HCEC 1CT (cell line): ENCODE measurements at places on chromosomes 2 and 18.

GRCh38 chr2:148745151-148745851 is 100.8 kb downstream of the EPC2 start:
- DNase-seq = peak; percentile 19

- DNase-seq = peak; percentile 46
Measured at GRCh38 chr2:172931918-172932520, 143.6 kb upstream of the MAP3K20 start.

DNA sequence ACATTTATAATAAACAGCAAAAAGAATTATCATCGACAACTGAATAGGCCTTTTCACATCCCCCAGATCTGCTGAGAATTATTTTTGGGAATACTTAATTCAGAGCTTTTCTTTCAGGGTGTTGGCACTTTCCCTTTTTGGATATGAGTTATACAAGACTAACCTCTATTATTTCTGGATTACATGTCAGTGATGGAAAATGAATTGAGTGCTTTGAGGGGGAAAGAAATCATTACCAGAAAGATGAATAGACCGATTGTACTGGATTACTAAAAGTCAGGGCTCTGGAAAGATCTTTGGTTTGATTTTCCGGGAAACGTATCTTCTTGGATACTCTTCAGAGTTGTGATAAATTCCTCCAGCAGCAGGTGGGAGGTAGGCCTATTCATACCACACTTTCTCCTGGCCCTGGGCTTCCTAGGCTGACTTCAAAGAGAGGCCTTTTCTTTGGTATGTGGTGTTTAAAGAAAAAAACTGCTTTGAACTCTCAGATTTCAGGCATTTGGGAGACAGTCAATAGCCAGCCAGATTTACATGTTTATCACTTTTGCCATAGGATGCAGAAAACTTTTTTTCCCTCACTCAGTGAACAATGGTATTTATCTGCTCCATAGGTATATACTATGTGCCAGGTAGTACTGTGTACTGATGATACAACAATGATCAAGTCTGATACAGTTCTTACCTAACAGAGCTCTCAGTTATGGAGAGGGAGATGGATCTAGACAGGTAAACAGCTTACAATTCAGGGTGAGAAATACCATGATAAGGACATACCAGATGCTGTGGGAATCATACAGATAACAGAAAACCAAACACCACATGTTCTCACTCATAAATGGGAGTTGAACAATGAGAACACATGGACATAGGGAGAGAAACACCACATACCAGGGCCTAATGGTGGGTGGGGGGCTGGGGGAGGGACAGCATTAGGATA is 63.3 kb upstream of the ACTR3 start:
- DNase-seq = no peak

DNA sequence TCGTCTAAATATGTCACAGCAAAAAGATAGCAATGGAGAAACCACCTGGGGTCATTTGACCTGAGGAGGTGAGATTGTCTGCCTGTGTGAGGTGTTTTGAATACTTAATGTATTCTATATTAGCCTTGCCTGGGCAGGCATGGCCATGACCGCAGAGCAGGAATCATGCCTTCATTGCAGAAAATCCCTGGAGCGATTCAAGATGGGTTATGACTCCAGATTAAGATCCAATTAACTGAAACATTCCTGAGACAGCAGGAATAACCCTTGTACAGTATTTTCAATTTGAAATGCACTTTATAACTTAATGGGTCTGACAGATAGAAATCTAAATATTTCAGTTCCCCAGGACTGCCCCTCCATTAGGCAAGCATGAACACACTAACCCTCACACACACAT is 227.3 kb upstream of the RAB6C start:
- no peak for DNase-seq

DNA sequence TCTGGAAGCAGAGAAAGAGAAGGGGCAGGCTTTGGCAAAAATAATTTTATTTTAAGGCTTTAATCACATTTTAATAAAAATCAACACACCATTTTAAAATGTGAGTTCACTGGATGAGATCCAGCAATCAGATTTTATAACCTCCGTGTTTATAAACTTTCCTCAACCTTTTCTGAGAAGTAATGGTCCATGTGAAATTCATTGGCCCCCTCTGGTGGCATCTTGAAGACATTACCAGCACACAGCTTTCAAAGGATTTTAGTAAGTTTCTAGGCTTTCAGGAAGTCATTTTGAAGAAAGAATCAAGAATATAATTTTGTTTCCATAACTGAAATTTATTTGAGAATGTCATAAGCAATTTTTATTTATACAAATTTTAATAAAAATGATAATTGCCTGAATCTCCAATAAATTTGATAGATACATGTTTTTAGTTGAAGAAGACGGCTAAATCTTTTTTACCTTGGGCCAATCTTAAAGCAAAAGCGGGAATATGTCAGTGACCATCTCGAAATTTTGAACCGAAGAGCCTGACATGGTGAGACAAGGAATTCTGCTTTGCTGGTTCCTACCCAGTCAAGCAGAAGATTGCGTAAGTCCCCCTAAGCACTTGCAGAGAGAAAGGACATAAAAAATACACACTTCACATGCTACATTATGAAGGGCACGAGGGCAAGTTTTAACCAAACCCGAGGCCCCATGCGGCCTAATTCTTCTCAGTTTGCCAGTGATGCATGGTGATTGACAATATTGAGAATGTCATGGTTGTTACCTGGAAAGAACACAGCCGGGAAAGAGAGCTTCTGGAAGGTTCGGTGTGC is 128.4 kb upstream of the CBLN2 start:
- DNase-seq = peak; percentile 8

GRCh38 chr2:148130581-148130980 is 109.7 kb downstream of the MBD5 start:
- peak; percentile 56 for DNase-seq

GRCh38 chr18:13455471-13455870 is 236.9 kb downstream of the LDLRAD4 start:
- no peak for DNase-seq

- no peak for DNase-seq
Measured at GRCh38 chr18:73487966-73488365, 620.2 kb upstream of the NETO1 start.

DNA sequence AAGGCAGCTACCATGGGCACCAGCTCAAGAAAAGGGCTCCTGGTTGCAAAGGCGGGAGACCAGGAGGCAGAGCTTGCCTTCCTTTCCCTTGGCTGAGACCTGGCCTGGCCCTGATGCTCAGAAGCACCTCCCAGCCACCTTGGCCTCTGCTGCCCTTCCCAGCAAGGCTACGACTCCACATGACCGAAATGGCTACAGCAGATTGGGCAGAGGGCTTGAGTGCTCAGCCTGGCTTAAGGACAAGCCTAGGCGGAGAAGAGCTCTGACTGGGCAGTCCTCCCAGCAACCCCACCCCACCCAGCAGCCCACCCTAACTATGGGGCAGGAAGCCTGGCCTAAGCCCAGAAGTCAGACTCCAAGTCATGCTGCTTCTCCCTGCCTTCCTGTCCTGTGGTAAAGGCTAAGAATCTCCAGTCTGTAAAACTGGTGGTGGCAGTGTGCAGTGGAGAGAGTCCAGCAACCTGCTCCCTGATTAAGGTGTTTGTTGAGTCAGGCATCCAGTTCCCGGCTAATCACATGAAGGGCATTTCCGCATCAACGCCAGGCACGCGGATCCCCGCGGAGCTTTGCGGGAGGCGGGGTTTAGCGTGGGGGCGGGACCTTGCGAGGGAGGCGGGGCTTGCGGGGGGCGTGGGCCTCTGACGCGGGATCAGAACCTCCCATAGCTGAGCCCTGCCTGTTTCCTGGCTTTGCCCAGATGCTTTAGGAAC is 256.0 kb downstream of the BCL11A start:
- DNase-seq = no peak

DNA sequence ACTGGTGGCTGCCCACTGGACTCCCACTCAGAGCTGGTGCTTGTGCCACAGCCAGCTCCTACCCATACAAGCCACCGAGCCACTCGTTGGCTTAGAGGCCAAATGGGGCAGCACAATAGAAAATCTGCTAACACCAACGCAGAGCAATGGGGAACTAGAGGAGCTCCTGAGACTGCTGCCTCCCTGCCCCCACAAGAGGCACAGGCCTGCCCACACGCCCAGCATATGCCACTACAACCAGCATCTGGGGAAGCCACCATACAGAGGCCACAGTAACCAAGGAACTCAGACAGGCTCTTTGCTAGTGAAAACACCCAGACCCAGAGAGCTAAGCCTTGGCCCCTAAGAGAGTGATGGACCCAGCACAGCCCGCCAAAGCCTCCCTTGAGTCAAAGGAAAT is 231.2 kb upstream of the RAB6C start:
- DNase-seq = no peak

- no peak for DNase-seq
Measured at GRCh38 chr18:74803769-74804168, 206.1 kb downstream of the ZNF407 start.

DNA sequence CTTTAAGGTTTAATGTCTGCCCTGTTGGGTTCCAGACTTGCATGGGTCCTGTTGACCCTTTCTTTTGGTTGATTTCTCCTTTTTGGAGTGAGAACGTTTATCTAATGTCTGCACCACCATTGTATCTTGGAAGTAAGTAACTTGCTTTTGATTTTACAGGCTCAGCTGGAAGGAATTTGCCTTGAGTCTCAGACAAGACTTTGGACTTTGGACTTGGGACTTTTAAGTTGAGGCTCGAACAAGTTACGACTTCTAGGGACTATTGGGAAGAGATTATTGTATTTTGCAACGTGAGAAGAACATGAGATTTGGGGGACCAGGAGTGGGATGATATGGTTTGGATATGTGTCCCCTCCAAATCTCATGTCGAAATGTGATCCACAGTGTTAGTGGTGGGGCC is 267.7 kb downstream of the GLI2 start:
- no peak for DNase-seq

GRCh38 chr2:58138396-58139030 is 91.9 kb downstream of the VRK2 start:
- no peak for DNase-seq

GRCh38 chr18:25443776-25444175 is 91.8 kb upstream of the ZNF521 start:
- DNase-seq = no peak

GRCh38 chr2:204738721-204739120 is 193.4 kb downstream of the PARD3B start:
- DNase-seq = peak; percentile 66

- no peak for DNase-seq
Measured at GRCh38 chr2:165621086-165621560, 151.6 kb downstream of the CSRNP3 start.

DNA sequence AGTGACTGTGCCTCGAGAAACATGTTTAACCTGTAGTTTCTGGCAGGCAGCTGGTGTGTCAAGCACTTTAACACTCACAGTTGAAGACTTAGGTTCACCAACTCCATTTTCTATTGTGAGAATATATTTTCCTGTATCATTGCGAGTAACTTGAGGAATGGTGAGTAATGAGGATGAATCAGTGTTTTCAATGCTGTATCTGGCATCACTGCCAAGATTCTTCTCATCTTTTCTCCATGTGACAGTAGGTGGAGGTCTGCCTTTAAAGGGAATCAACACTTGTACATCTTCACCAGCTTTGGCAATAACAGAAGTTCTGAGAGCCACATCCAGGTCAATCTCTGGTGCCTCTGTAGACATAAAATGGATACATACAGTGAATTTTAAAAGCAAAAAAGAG is 72.8 kb downstream of the PLEKHA3 start:
- peak; percentile 86 for DNase-seq

DNA sequence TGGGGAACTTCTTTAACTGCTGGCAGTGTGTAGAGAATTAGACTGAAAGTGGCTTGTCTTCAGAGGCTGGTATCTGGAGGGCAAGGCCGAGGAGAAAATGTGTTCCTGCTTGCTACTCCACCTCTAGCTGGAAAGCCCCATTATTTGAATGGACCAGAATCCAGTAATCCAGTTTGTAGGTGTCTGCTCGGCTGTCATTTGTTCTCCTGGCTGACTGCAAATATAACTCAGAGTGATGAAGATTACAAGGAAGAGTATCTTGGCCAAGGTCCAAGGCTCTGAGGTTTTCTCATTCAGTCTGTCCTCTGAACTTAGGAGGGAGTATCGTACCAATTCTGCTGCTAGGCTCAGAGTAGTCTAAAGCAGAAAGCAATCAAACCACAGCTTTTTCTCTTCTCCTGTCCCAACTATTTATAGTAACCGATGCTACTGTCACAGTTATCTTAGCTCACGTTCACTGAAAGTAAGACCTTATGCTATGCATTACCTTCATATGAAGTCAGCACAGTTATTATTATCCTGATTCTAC is 228.6 kb downstream of the SETBP1 start:
- DNase-seq = no peak

DNA sequence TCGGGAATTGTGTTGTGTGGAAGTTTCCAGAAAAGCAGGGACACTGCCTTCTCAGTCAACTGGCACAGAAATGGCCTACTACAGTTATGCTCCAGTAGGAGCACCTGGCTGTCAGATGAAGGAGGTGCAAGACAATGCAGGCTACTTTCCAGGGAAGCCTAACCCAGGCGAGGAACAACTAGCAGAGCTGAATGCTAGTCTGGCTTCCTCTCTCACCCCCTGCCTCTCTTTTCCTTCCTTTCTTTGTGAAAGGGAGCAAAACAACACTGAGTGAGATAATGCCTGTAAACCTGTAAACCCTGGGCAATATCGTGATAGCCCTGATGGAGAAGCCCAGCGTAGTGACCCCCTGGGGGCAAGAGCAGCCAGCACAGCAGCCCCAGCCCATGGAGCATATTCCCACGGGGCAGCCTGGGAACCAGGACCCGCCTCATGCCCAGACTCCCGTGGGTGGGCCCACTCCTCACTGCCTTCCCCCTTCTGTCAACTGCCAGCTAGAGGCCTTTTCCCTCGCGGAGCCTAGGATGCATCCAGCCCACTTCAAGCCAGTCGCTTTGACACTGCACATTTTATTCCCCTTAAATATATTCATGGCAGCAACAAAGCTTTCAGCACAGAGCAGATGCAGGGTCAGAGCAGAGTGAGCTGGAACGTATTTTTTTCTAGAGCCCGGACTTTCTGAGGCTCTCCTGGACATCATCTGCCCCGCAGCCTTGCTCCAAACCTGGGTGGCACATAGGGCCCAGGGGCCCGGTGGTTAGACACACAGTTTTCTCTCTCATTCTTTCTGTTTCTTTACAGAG is 77.0 kb downstream of the PDCL3 start:
- no peak for DNase-seq
